ENCODE measurements at places on chromosomes 6 and 20.

DNA sequence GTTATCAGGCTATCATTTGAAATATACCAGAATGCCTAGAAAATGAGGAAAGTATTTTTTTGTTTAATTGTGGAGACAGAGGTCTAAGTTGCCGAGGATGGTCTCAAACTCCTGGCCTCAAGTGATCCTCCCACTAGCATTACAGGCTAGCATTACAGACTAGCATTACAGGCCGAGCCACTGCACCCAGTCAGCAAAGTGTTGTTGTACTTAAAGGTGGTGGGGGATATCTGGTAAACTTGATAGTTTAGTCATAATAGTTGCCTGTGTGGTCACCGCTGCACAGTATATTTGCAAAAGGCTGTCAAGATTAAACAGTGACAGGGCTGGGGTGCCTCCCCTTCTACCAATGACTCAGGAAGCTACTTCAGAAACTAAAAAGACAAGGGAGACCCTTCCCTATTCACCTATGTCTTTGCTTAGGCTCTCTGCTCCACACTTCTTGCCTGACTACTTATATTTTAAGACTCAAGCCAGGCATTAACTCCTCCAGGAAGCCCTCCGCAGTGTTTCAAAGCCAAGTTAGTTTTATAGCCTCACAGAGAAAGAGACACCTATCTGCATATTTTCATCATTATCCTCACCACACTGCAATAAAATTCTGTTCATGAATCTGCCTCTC, 3.1 kb upstream of the AKIRIN2 start:
- DNase-seq, result no peak

GRCh38 chr6:128663238-128663637, 142.8 kb upstream of the PTPRK start:
- no peak for DNase-seq

GRCh38 chr6:159788276-159788675, 1.1 kb downstream of the TCP1 start:
- DNase-seq, result no peak

DNA sequence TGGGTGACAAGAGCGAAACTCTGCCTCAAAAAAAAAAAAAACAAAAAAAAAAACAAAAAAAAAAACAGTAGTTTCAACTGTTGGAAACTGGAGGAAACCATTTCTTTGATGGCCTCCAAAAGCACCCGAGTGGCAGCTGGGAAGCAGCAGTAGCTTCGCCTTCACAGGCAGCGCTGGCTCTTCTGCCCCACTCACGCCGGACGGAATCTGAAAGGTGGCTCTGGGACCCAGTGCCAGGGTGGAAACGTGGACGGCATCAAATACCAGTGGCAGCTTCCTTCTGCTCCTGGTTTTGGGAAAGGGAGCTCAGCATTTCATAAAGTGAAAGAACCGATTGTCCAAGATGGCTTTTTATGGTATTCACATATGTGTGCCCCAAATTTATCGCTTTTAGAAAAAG, 159.4 kb downstream of the SMOC2 start:
- DNase-seq, result no peak

DNA sequence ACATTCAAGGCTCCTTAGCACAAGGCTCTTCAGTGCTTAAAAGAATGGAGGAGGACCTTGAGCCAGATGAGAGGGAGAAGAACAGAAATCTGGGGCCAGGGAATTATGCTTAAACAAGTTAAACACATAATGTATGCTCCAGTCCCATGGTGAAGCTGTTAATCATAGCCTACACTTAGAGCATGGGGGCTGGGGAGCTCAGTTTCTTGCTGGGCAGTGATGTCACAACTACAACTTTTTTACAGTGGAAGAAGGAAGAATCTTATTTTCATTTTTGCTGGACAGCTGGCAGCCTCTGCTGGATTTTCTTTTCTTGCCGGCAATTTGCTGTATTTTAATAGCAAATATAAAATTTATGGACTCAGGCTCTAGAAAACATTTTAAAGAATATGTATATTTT, 432.5 kb downstream of the CD109 start:
- DNase-seq, result no peak

GRCh38 chr6:104957301-104958177, 632 bp downstream of the LIN28B start:
- DNase-seq, result no peak

GRCh38 chr6:169189686-169190085, 64.0 kb downstream of the THBS2 start:
- no peak for DNase-seq

- no peak for DNase-seq
These were observed 553.7 kb downstream of the COL12A1 start for GRCh38 chr6:74651948-74652842.

DNA sequence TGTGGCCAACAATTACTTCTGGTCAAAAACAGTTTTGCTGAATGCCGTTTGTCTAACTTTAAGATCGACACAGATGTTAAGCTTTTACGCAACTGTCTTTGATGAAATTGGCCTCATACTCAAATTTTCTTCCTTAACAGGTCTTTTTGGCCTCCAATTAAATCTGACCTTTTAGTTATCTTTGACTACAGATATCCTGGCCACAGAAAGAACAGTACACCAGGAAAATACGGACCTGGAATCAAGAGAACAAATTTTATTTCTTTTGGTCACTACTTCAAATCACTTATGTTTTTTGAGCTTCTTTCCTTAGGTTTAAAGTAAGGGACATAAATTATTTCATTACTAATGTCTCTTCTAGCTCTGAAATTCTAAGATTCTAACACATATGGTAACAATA, 49.8 kb downstream of the IBTK start:
- DNase-seq, result no peak

DNA sequence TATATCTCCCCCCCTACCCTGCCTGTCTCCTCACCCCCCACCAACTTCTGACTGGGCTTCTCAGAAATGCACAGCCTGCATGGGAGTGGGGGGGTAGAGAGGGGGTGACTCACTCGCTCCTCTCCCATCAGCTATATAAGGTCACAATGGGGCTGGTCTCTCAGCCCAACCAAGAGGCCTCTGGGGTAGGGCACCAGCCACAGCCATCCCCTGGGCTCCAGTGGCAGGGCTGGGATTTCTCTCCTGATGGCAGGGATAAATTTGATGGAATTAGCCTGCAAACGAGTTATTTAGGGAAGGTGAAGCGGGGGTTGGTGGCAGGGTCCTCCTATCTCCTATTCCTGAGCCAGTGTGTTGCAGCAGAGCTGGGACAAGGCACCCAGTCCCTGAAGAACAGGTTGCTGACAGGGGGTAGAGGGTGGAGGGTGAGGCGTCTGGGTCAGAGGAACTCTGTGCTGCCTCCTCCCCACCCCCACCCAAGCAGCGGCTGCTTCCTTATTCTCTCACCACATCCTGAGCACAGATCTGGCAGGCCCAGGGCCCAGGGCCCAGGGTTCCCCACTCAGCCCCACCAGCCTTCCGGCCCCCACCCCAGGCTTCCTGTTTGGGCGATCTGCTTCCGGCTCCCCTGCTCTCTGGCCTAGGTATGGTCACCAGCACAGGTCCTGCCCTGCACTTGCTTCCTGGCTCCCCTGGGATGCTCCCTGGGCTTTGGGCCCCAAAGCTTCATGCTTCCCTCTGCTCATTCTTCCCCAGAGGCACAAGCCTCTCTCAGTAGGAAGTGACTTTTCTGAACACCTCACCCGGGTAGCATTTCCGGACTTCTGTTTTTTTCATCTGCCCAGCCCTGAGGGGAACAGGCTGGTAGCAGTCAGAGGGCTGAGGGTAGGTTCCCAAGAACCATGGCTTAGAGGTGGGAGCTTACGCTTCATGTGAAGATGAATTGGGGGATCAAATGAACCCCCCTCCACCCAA, 4.0 kb downstream of the PPP1R18 start:
- DNase-seq, result peak; percentile 86

DNA sequence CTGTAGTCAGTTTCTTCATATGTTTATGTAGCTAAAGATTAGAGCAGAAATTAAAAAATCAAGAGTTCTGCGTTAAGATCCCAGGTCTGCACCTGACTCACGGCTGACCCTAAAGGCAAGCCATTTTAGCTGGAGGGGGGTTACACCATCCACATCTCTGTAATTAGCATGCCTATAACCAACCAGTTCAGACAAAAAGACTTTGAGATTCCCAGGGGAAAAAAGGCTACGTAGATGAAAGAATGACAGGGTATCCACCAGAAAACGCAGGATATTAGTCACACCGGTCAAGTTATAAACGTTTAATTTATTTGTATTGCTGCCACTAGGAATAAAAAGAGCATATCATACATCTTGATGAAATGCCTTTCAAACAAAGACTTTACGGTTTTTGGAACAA, 299.1 kb downstream of the FOXC1 start:
- DNase-seq, result no peak

- no peak for DNase-seq
These were observed 505.9 kb upstream of the CHD6 start for GRCh38 chr20:42123981-42124473.

- DNase-seq, result no peak
These were observed 45.3 kb upstream of the TINAG start for GRCh38 chr6:54262971-54263370.

DNA sequence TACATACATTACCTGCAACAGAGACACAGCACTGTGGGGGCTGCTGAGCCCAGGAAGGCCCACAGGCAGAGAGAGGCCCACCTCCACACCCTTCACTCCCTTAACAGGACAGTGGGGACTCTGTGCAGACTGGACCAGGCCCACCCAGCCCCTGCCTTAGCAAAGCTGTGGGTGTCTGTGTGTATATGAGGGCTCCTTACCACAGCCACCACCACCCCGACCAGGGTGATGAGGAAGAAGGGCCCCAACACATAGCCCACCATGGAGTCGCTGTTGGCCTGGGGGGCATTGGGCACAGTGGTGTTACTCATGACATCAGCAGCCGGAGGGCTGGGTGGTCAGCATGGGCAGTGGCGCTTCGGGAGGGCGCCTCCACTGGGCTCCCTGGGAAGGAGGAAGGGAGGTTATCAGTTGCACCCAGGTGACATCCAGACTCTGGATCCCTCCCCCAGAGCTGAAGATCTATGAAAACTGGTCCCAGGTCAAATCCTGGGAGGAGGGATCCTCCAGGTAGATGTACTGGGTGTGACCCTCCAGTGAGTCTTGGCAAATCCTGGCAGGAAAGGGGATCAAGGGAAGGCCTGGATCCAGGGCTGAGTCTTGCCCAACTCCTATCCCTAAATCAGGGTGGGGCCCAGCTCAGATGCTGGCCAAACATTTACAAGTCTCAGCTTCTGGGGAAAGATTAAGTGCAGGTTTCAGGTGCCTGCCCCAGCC, 1.2 kb downstream of the SMIM29 start:
- no peak for DNase-seq

DNA sequence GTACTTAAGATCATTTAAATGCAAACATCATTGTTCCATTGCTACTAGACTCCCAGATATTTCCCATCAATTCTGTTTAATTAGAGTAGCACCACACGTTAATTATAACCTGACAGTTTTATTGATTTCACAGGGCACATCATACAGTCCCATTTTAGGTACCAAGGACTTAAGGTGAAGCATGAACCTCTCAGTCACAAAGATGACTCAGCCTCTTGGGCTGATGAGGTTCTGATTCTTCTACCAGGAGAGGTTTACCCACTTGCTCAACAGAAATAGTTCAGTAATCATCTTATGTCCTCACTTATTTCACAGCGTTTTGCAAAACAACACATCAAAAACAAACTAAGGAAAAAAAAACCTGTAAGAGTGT, 98.5 kb downstream of the HIVEP2 start:
- no peak for DNase-seq

DNA sequence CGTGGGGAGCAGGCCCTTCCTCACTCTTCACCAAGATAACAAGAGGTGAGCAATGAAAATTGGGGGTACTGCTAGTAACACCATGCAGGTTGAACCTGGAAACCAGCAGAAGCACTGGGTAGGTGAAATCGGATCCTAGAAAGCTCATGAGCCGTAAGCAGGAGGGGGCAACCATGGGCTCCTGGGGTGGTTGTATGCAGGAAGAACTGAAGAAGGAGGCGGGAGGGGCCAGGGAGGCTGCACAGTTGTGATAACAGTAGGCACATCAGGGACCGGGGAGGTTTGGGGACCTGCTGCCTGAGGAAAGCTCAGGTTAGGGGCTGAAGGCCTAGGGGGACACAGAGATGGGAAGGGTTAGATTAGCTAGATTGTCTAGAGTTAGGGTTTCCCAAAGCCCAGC, 5.6 kb upstream of the LY6G5C start:
- DNase-seq, result no peak

DNA sequence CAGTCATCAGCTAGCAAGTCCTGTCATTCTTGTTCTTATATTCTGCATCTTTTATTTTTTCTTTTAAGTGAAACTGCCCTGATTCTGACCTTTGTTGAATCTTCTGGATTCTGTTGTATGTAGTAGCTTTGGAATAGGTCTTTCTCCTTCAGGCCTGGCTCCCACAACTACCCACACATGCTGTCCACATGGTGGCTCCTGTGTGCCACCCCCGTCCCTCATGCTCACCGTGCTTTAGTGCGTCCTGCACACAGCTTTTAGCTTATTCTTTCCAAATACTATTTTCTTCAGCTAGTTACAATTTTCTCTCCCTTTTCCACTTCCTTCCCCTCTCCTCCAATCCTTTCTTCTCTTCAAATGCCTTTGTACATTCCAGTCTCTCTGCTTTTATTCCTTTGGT, 61.8 kb downstream of the CTNNBL1 start:
- no peak for DNase-seq

DNA sequence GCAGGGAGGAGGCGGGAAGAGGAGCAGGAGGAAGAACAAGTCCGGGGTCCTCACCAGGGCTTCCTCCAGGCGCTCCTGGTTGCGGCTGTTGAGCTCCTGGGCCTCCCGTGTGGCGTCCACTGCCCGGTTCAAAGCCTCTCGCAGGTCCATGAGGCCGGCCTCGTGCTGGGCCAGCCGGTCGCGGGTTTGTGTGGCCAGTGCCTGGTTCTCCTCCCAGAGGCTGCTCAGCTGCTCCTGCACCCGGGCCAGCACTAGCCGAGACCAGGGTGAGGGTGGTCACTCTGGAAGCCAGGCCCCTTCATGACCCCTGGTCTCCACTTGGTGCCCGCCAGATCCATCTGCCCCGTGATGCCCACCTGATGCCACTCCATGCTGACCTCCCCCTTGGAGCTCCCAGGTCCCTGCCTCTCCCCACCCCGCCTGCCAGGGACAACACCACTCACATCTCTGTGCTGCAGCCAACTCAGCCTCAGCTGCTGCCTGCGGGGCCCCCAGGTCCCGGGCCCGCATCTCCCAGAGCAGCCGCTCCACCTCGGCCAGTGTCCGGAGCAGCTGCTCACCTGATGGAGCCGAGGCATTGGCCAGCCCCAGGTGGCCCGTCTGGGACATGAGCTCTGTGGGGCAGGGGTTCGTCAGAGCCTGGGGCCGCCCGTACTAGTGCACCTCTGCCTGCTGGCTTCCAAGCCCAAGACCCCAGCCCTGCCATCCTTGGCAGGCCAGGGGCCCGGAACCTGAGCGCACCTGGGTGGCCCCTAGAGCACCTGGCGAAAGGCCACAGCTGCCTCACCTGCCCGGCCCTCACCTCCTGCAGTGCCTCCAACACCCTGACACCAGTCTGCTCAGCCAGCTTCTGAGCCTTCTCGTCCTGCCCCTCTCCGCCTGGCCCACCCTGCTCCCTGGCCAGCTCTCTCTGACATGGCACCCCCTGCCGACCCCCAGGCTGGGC, 15.9 kb downstream of the ADRM1 start:
- DNase-seq, result no peak

GRCh38 chr6:110387986-110388385, 27.4 kb downstream of the DDO start:
- DNase-seq, result no peak

All from activated CD8-positive, alpha-beta memory T cell treated with anti-CD3 and anti-CD28 coated beads, Interleukin-2, amount 50 U/mL, for 4 hours (primary cell).